ENCODE measurements at places on chromosomes 13 and 19.

DNA sequence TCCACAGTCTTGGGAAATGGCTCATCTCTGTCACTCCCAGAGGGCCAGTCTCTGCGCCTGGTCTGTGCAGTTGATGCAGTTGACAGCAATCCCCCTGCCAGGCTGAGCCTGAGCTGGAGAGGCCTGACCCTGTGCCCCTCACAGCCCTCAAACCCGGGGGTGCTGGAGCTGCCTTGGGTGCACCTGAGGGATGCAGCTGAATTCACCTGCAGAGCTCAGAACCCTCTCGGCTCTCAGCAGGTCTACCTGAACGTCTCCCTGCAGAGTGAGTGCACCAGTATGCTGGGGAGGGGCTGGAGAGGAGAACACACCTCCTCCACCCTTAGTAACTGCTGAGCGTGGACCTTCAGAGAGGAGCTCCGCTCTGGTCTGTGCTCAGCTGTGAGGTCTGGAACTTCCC is 2.3 kb downstream of the SIGLEC9 start:
- DNase-seq = no peak

DNA sequence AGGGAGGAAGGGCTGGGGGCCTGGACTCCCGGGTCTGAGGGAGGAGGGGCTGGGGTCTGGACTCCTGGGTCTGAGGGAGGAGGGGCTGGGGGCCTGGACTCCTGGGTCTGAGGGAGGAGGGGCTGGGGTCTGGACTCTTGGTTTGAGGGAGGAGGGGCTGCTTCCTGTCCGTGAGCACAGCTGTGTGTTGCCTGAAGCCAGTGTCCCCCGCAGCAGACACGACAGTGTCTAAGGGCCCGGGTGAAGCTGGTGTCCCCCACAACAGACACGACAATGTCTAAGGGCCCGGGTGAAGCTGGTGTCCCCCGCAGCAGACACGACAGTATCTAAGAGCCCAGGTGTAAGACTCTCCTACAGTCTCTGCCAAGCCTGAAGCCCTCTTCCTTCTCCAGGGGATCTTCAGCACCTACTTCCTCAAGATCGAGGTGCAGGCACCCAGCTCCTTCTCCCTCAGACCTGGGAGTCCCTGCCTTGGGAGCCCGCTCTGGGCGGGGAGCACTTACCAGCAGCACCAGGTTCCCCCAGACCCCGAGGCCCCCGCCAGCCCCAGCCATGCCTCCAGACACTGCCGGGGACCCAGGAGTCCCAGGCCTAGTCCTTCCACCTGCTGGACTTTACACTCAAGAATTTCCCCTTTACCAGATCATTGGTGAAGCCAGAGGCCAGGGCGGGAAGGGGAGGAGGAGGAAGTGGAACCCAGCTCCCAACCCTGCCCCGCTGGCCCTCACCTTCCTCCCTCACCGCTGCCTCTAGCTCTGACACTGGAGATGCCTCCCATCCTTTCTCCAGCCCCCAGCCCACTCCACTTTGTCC is at the start of gene PTPRH:
Gene PTPRH, minus strand, starts transcription at position 622 of the 813 bp plus-strand sequence. Its CDS starts 68 bp downstream, at position 554.
- DNase-seq = no peak

- peak; percentile 95 for DNase-seq
Measured at GRCh38 chr13:32225481-32225931, 89.7 kb downstream of the ZAR1L start.

- DNase-seq = no peak
Measured at GRCh38 chr19:54023191-54023590, 31.8 kb downstream of the CACNG6 start.

GRCh38 chr13:49620170-49620621 is 8.1 kb upstream of the ARL11 start:
- no peak for DNase-seq
